Suppressor macrophage treated with lipopolysaccharide for 1 hour (primary cell): ENCODE measurements at places on chromosomes 13 and 19.

DNA sequence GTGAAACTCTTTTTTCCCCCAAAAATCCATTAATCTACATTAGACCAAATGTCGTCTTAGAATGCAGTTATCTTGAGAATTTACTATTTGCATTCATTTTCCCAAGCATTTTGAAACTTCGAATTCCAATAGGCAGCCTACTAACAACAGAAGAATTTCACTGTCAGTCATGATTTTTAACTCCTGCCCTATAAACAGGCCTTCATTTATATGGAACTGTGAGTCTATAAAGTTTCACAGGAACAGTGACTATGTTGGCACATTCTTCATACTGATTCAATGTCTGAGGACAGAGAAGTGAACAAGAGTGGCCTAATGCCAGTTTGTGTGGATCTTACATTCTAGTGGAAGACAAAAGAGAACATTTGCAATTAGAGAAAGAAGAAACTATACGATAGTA lies 198.0 kb downstream of the PCDH17 start:
- DNase-seq, result no peak

- peak; percentile 61 for DNase-seq
Observed at GRCh38 chr19:17112700-17113099, 37.1 kb downstream of the MYO9B start.

- no peak for DNase-seq
Observed at GRCh38 chr19:33734913-33735312, 61.8 kb upstream of the KCTD15 start.

DNA sequence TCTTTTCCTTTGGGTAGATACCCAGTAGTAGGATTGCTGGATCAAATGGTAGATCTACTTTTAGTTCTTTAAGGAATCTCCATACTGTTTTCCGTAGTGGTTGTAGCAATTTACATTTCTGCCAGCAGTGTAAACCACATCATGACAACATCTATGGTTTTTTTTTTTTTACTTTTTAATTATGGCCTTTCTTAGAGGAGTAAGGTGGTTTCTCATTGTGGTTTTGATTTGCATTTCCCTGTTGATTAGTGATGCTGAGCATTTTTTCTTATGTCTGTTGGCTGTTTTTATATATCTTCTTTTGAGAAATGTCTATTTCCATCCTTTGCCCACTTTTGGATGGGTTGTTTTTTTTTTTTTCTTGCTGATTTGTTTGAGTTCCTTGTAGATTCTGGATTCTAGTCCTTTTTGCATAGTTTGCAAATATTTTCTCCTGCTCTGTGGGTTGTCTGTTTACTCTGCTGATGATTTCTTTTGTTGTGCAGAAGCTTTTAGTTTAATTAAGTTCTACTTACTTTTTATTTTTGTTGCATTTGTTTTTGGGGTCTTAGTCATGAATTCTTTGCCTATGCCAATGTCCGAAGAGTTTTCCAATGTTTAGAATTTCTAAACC lies 38.8 kb downstream of the TDRD3 start:
- DNase-seq, result no peak

- DNase-seq, result no peak
Observed at GRCh38 chr13:94224670-94225069, 254.8 kb downstream of the DCT start.

GRCh38 chr13:52975161-52975560 lies 53.5 kb upstream of the OLFM4 start:
- no peak for DNase-seq

DNA sequence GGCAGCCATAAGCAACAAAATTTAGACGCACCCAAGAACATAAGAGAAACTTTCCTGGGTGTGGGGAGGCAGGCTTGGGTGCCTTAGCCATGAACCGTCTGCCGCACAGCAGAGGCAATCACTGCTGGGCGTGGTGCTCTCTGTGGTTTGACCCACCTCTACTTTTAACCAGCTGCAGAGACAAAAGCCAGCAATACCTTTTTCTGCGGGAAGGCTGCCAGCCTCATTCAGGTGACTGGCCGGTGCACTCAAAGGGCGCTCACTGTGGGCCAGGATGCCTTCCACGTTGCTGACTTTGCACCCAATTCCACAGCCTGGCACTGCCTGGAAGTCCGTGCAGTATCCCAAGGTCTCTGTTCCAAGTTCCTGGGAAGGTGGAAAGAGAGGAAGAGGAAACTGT lies 69.1 kb downstream of the ATP7B start:
- DNase-seq, result no peak
